CD8-positive, alpha-beta memory T cell (primary cell): ENCODE measurements at places on chromosomes 1 and 21.

DNA sequence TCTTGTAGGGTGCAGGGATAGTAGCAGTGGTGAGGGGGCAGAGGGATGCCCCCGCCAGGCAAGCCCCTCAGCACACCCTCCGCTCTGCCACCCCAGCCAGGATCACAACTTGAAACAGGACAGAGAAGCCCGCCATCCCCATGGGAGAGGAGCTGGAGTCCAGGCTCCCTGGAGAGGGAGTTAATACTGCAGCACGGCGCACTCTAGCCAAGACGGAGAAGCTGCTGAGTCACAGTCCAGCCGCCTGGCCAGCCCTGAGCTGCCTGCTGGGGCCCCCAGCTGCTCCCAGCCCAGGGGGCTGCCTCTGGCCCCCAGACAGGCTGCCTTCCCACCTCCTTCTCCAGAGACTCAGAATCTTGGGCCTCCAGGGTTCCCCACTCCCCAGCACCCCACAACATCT, 87.2 kb downstream of the SYT2 start:
- DNase-seq = no peak

DNA sequence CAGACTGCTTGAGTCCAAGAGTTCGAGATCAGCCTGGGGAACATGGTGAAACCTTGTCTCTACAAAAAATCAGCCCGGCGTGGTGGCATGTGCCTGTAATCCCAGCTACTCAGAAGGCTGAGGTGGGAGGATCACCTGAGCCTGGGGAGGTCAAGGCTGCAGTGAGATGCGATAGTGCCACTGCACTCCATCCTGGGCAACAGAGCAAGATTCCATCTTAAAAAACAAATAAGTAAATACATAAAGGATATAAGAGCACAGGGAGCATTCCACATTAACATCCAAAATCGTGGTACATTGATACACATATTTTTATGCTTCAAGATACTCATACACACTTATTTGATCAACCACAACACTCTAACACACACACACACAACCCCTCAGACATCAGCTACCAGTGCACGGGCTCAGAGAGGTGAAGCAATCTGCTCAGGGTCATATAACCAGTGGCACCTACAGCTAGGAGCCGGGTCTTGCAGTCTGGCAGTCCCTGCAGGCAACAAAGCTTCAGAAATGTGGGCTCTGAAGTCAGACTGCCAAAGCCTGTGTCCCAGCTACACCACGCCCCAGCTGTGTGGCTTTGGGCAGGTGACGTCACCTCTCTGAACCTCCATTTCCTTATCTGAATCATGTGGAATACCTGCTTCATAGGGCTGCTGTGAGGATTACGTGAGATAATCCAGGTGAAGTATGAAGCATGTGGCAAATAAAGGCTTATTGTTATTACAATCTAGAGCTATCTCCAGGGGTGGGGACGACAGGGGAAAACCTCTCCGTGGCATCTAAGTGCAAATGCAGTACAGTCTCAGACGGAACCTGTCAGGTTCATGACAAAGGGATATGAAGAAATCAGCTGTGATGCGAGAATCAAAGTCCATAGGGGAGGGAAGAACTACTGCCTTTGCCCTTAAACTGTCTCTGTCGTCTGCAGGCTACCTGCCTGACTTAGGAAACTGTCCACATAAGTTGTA, 4.8 kb upstream of the CRYBG2 start:
- DNase-seq = peak; percentile 61

DNA sequence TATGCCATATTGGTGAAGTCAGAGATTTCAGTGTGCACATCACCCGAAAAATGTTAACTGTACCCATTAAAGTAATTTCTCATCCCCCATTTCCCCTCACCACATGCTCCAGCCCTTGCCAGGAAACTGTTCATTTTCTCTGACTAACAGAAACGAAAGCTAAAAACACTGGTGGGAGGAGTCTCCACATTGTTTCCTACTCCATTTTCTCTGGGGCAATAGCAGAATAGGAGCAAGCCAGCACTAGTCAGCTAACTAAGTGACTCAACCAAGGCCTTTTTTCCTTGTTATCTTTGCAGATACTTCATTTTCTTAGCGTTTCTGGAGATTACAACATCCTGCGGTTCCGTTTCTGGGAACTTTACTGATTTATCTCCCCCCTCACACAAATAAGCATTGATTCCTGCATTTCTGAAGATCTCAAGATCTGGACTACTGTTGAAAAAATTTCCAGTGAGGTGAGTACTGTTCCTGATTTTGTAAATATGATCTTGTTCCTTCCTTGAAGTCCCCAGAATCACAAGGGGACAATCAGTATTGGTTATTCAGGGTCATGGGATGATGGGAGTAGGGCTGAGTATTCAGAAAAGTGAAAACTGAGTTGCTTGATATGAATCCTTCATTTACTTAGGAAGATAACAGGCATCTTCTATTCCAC, at the start of gene IFI16:
IFI16 (plus strand) TSS at position 204 of the 658 bp plus-strand sequence. CDS start 4,774 bp downstream, outside the sequence.
- DNase-seq = peak; percentile 67

DNA sequence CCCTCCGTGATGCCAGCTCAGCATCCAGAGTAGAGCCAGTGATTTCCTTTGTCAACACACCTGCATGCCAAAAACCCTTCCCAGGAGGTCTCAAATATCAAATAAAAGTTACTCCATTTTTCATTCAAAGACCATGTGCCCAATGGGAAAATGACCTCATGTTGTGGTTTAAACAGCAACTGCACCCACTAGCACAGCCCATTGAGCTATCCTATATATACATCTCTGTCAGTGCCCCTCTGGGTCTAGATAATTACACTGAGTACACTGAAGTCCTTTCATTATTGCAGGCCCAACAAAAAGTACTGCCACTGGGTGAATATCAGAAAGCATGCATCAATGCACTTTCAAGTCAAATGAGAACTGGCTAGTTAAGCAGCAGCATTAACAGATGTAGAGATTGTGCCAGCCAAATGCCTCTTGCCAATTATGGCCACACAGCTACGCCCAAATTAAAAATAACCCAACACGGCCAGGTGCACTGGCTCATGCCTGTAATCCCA, 117.7 kb downstream of the SLC45A1 start:
- no peak for DNase-seq

DNA sequence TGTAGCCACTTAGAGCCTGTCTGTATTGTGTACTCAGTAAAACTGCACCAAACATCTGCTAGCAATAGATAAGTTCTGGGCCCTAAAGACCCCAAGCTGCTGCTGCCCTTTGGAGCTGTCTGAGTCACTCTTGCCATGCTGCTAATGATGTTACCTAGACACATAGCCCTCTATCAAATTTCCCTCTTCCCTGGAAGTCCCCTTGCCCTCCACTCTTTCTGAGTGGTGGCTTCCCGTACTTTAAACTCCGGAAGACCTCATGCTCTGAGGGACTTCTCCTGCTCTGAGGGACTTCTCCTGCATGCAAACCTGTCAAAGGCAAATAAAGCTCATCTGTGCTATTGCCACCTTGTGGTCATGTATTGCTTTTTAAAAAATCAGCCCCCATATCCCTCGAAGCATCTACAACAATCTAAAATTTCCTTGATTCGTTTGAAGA, 34.0 kb downstream of the FH start:
- no peak for DNase-seq

GRCh38 chr1:202135221-202135721, 9.3 kb downstream of the ARL8A start:
- DNase-seq = peak; percentile 29

GRCh38 chr1:54152696-54153095, at the start of gene CDCP2:
TSS of gene CDCP2 (minus strand) at chr1:54153000. CDS start at chr1:54152922, 78 bp downstream.
- DNase-seq = no peak

DNA sequence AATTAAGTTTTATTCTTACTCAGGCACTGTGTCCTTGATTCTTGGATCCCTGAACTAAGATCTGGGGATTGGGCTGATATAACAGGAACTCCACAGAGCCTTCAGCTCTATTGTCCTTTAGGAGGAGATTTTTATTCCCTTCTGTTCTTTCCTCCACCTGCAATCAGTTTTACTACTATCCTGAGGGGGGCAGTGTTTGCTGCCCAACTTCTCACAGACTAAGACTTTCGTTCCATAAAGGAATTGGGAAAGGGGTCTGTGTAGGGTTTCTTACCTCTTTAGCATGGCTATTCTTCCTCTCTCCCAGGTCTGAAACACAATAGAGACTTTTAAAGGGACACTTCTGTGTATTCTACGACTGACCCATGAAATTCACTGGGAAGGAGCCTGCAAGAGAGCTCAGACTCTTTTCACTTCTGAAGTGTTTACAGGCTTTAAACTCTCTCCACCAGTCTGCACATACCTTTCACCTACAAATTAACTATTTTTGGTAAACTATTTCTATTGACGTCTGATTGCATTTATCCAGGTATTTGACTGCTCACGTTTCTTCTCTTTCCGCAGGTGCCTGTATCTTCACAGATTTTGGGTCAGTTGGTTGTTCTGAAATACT, 103.3 kb upstream of the DEPDC1 start:
- DNase-seq = no peak

- DNase-seq = no peak
Measured at GRCh38 chr1:154607106-154607608, 829 bp downstream of the ADAR start.

DNA sequence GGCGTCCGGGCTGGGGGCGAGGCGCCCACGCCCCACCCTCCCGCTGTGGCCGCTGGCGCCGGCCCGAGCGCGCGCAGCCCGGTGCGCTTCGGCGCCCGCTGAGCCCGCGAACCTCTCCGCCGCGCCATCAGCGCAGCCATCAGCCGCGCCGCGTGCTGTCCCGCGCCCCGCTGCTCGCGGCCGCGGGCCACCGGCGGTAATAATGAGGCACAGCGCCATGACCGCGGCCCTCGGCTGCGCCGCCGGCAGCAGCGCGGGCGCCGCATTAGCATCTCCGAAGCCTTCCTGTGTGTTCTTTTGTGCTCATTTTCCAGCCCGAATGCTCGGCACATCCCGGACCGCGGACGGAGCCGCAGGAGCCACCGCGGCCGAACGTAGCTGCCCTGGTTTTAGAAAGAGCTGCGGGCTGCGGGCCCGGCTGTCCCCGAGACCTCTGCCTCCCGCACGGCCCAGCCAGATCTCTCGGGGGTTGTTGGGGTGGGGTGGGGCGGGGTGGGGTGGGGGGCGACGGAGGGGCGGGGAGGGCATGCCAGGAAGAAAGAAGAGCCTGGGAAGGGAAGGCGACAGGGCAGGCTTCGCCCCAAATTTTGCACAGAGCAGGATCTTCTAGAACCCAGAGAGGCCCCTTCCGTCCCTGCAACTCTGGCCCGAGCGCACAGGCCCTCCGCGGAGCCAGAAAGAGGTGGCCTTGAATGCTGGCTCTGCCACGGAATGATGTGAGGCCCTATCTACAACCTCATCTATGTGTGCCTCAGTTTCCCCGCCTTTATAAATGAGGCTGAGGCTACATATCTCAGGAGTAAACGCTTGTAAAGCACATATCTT, 55.3 kb downstream of the RRAGC start:
- DNase-seq = no peak

DNA sequence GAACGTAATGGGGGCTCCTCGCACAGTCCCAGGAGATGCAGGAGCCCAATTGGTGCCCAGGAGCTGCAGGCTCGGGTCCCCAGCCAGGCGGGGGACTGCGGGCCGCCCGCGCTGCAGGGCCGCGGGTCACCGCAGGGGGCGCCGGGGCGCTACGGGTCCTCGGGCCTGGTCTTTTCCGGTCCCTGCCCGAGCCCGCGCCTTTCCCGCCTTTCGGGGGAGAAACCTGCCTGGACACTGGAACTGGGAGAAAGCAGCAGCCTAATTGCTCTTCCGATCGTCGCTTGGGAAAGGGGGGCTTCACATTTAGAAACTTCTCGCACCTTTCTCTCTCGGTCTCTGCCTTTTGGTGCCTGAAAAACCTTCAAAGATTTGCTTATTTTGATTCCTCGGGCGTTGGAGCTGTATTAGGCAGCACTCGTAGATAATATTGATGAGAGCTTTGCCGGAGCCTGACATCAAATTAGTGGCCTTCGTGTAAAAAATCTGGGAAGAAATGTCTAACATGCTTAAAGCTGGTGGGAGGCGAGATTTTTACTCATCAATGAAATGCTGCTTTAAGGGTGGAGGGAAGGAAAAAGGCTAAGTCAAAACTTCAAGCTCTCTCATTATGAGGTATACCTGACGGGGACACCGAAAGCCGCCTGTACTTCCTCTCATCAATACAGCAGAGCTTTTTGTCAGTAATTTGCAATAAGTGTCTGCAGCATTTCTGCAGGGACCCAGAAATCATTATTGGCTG, 12.6 kb upstream of the BARHL2 start:
- no peak for DNase-seq

GRCh38 chr1:228434689-228435088, 18.0 kb upstream of the TRIM17 start:
- DNase-seq = no peak

DNA sequence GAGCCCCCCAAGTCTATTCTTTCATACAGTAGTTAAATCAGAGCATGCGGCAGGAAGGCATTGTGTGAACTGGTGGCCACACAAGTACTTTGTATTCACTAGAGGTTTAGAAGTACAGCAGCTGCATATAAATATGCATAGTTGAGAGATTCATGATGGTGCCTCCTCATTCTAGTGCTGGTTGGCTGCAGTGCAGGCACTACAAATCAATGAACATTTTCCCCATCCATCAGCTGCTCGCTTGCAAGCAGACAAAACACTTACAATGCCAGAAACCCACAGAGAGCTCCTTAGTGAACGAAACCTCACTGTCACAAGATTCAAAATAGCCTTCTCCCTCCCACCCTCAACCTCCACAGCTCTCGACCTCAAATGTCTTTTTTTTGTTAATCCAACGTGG, 726.2 kb downstream of the USP25 start:
- DNase-seq = no peak

DNA sequence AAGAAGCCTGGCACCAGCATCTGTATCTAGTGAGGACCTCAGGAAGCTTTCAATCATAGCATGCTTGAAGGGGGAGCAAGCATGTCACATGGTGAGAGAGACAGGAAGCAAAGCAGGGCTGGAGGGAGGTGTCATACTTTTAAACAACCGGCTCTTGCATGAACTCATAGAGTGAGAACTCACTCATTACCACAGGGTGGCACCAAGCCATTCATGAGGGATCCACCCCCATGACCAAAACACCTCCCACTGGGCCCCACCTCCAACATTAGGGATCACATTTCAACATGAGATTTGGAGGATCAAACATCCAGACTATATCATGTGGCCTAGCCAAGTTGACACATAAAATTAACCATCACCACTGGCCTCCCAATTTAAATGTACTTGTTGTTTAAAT, 125.1 kb upstream of the KCND3 start:
- no peak for DNase-seq
